ENCODE measurements at places on chromosomes 12 and 14.

DNA sequence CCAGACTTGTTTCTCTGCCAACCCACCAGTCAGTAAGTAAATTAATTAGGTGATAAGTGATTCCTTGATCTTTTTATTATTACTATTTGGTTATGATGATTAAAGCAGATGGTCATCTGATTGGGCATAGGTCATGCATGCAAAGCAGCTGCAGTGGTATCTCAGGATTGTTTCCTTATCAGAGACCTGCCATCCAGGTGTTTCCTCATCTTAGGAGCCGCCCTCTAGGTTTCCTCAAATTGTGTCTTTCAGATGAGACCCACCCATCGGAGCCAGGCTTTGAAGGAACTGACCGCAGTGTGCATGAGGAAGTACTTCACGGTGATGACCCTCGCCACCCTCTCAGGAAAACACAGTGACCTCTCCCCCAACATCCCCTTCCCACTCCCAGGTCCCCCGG, 63.3 kb downstream of the ZFP36L1 start:
- no peak for DNase-seq

- DNase-seq: no peak
Observed at GRCh38 chr14:33454707-33455106, 496.2 kb downstream of the EGLN3 start.

DNA sequence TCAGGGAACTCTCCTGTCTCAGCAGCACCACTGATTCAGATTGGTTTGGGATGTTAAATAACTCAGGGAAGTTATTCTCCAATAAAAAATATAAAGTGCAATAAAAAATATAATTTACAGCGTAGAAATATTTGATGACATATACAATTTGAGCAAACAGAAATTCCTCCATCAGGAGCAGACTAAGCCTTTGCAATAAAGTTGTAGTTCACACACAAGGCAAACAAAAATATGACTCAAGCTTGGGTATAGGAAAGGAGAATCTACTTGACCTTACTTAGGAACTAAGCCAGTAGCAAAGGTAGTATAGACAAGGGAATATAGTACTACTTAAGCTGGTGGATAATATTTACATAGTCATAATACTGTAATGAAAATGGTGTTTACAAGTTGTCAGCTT, 264.1 kb downstream of the KIF21A start:
- no peak for DNase-seq

DNA sequence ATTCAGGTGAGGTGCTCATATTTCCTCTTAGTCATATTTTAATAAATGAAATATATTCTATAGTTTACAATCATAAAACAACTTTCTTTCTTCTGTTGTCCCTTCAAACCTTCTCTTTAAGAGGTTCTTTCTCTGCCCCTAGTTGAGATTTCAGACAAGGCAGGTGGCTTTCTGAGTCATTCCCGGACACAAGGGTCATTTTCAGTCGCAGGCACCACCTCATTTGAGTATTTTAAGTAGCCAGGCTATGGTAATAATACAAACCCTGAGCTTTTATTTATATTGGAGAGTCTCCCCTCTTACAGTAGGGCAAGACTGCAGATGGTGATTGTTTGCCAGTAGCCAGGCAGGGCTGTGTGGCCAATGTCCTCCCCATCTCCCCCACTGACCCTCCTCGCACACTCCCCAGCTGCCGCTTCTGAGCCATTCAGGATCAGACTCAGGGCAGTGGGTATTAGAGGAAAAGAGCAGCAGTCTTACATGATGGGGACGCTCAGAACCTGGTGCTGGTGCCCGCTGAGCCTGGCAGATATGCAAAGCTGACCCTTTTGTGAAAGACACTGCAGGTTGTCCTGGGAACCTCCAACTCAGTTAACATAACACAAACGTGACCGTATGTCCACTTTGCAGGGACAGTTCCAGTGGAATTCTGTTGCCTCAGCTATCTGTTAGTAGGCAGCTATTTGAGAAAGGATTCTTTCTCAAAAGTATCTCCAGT, 101.1 kb upstream of the BCL2L14 start:
- DNase-seq: no peak

DNA sequence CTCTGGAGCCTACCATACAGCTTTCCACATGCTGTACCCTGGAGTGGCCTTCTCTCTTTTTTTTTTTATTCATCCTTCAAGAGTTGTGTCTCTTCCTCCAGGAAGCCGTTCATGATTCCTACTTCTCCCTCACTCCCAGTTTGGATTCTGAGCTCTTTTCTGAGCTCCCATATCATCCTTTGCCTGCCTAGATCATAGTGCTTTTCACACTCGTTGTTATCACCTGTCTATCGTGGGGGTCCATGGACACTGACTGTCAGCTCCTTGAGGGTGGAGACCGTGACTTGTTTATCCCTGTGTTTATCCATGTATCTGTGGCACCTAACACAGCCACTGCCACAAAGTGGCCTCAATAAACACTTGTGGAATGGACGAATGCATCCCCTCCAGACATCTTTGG, 7.0 kb downstream of the AK7 start:
- DNase-seq: no peak

GRCh38 chr14:100836311-100836805, 10.4 kb downstream of the MEG3 start:
- DNase-seq: no peak

DNA sequence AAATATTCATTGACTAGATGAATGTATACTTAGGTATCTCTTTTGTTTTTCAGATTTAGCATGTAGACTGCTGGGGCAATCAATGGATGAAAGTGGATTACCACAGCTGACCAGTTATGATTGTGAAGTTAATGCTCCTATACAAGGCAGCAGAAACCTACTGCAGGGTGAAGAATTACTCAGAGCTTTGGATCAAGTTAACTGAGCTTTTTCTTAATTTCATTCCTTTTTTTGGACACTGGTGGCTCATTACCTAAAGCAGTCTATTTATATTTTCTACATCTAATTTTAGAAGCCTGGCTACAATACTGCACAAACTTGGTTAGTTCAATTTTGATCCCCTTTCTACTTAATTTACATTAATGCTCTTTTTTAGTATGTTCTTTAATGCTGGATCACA, 15.3 kb upstream of the SNAPC1 start:
- DNase-seq: no peak

DNA sequence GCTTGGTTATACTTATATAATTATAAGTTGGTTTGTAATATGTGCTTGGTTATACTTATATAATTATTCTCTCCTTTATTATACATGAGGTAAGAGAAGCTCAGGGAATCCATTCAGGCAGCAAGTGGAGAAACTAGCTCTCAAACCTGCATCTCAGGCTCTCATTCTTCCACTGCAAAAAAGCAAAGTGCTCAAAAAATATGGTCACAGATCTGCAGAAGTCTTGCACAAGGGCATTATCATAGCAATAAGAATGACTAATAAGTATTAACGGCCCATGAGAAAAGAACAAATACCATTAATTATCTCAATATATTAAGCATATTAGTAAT, 476 bp upstream of the TRAFD1 start:
- no peak for DNase-seq

DNA sequence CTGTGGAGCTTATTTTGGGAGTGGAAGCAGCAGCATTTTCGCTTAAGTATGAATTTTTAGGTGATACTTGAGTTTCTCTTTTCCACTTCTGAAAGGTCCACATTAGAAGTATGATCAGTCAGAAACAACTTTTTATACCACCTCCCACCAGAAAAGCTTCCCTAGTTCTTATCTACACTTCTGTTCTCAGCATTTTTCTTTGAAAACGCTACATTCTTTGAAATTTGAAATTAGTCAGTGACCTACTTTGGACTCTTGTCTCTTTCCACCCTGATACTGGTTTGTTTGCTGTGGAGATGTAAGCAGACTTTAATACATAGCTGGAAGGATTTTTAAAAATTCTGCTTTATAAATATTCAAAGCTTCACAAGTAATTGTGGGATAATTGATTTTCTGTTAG, 22.2 kb downstream of the PCBP2 start:
- DNase-seq: no peak

- DNase-seq: no peak
Observed at GRCh38 chr12:53998110-53998899, 1.7 kb upstream of the HOXC9 start.

- no peak for DNase-seq
Observed at GRCh38 chr12:18849080-18849479, 111.2 kb downstream of the CAPZA3 start.

DNA sequence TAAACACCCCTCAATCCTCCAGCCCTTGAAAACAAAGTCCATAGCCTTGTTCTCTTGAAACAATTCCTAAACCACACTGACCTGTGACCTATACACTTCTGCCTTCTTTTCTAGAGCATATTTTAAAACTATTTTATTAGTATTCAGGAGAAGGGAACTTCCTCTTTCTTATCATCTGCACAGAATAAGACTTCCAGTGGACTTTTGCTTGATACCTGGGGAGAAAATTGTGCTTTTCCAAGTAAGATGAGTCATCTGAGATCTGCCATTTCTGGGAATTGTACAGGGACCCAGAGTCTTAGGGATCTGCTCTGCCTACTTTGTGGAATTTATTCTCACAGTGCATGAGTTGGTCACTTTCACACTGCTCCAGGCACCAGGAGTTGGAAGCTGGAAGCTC, 10.5 kb upstream of the WNT5B start:
- no peak for DNase-seq

- DNase-seq: no peak
Observed at GRCh38 chr14:85531141-85531586, 1.2 kb downstream of the FLRT2 start.

DNA sequence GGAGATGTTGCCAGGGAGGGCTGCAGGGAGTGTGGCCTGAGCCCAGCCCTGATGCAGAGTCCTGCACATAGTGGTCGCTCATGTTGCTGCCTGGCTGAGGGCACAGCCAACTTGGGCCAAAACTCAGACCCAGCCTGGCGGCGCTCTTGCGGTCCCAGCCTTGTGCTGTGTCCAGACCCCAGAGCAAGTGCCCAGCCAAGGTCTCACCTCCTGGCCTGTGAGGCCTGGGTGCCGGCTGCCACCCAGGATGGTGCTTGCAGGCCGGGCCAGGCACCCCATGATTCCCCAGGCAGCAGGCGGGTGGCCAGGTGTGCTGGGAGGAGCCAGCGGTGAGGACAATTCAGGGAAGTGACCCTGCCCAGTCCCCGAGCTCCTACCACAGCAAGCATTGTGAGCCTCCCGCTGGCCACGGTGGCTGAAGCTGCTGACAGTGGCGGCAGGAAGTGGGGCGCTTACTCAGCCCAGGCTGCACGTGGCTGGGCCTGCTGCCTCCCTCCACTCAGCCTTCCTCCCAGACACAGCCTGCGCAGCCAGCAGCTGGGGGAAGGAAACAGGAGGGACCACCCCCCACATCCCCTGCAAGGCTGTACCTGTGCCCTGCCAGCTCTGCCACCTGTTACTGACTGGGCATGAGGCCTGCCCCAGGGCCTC, 17.7 kb upstream of the PGF start:
- DNase-seq: peak; percentile 14

GRCh38 chr12:31650918-31651317, 8.6 kb upstream of the ETFBKMT start:
- no peak for DNase-seq

DNA sequence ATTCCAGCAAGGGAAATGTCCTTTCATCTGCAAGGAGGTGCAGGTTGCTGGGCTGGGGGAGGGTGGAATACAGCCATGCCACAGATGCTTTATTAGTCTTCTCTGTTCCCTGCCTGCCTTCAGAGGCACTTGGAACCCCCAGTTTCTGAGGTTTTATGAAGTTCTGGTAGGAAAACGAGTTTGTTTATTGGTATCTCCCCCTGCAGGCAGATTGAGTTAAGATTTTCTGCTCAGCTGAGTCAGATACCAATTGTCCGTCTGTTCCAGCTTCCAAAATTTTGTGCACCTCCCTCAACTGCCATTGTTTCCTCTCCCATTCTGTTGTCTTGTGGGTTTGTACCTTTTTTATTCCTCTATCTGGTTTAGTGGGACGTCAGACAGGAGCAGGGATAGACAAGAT, 155.6 kb downstream of the ETV6 start:
- no peak for DNase-seq

- DNase-seq: no peak
Observed at GRCh38 chr12:131912518-131913274, 16.4 kb upstream of the PUS1 start.

GRCh38 chr12:4562034-4562657, at the start of gene DYRK4:
Gene DYRK4, plus strand, starts transcription at chr12:4562208. Its CDS starts 38 bp downstream, at chr12:4562246.
- DNase-seq: no peak

DNA sequence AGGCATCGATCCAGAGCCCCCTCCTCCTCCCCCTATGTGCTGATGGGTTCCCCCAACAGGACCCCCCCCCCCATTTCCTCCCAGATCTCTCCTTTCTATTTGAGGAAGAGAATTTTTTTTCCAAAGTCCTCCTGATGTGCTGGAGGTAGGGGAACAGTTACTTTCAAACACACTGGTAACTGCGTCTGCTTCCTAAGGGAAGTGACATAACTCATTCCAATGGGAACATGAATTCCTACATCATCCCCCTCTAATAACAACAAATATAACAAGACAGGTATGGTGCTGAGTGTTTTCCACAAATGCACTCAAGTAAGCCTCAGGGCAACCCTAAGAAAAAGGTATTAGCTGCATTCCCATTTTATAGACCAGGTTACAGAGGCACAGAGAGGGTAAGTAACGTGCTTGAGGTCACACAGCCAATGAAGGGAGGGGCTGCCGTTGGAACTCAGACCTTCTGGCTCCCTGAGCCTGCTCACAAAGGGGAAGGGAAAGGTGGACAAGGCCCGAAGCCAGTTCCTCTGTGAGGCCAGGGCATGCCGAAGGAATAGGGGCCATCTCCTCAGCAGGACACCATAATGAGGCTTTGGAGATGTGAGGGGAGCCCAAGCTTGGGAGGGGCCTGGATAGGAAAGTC, 121.1 kb upstream of the NCOR2 start:
- DNase-seq: no peak

- peak; percentile 48 for DNase-seq
Observed at GRCh38 chr12:3077572-3078081, 448 bp downstream of the TSPAN9 start.

DNA sequence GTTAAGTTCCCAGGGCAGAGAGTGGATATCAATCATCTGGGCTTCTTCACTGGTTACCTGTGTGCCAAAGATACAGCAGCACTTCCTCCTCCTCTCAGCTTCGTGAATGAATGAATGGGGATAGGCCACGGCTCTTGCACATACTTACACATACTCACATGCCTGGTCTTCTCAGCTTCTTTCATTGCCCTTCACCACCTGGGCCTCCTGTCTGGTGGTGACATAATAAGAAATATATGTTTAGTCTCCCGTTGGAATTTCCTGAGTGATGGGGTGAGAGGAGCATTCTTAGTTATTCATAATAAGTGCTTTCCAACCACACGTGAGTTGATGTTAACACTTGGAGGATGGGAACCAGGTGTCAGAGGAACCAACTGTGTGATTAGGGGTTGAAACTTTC, 268.1 kb upstream of the RMST start:
- DNase-seq: no peak

- no peak for DNase-seq
Observed at GRCh38 chr12:182381-182892, 31.5 kb downstream of the SLC6A12 start.
